ENCODE measurements at places on chromosomes 11 and 22. TPM values are rescaled to one million over a fixed set of nuclear protein-coding genes. Genes with fewer than 3 reads are reported as not detected.

The MCHR1 gene
- total RNA-seq, result not detected

- H3K27ac ChIP-seq, result no peak overlapping the region
- H3K36me3 ChIP-seq, result no peaks in the 10 kb centered on the region
- no peaks in the 10 kb centered on the region for H3K4me1 ChIP-seq
- H3K4me3 ChIP-seq, result no peak overlapping the region
Measured at GRCh38 chr22:37253126-37253660, 9.1 kb upstream of the RAC2 start.

DNA sequence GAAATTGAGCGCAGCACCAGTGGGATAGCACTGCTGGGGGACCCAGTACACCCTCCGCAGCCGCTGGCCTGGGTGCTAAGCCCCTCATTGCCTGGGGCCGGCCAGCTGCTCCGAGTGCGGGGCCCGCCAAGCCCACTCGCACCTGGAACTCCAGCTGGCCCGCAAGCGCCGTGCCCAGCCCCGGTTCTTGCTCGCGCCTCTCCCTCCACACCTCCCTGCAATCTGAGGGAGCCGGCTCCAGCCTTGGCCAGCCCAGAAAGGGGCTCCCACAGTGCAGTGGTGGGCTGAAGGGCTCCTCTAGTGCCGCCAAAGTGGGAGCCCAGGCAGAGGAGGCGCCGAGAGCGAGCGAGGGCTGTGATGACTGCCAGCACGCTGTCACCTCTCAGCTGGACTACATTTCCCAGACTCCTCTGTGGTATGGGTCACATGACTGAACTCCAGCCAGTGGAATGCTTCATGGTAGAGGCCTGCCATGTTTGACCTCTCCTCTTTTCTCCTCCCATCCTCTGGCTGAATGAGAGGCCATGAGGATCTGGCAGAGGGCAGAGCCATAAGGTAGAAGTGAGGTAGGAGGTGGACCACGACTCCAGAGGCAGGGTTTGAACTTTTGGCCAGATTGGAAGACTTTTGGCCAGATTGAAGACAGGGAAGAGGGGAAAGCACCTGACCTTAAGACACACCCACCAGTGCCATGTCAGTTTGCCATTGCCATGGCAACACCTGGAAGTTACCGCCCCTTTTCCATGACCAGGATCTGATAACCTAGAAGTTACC, 6.2 kb downstream of the MRGPRD start:
- DNase-seq, result no peak
- no peaks in the 10 kb centered on the region for H3K4me1 ChIP-seq

DNA sequence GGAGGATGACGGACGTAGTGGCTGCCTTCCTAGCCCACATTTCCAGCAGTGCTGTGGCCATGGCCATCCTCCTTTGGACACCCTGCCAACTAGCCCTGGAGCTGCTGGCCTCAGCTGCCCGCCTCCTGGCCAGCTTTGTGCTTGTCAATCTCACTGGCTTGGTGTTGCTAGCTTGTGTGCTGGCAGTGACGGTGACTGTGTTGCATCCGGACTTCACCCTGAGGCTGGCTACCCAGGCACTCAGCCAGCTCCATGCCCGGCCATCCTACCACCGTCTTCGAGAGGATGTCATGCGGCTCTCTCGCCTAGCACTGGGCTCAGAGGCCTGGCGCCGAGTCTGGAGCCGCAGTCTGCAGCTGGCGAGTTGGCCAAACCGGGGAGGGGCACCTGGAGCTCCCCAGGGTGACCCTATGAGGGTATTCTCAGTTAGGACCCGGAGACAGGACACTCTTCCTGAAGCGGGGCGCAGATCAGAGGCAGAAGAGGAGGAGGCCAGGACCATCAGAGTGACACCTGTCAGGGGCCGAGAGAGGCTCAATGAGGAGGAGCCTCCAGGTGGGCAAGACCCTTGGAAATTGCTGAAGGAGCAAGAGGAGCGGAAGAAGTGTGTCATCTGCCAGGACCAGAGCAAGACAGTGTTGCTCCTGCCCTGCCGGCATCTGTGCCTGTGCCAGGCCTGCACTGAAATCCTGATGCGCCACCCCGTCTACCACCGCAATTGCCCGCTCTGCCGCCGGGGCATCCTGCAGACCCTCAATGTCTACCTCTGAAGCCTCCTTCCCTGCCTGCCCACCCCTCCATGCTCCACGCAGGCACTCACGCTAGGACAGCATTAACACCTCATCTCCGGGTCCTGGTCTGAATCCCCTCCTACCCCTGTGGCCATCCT, 1.6 kb downstream of the RNF26 start:
- no peak overlapping the region for H3K27ac ChIP-seq
- no peak overlapping the region for H3K4me3 ChIP-seq
- no peak for DNase-seq
- peaks cover 31% of the 10 kb centered on the region for H3K4me1 ChIP-seq
- no peaks in the 10 kb centered on the region for H3K36me3 ChIP-seq

DNA sequence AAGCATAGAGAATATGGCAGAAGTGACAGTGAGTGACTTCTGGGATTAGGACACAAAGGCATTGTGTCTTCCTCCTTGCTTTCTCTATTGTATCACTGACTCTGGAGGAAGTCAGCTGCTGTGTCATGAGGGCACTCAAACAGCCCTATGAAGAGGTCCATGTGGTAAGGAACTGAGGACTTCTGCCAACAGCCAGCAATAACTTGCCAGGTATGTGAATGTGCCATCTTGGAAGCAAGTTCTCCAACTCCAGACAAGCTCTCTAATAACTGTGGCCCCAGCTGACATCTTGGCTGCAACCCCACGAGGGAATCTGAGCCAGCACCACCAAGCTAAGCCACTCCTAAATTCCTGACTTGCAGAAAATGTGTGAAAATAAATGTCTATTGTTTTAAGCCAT, 83.6 kb upstream of the ZBED5 start:
- H3K4me3 ChIP-seq, result no peak overlapping the region
- no peaks in the 10 kb centered on the region for H3K4me1 ChIP-seq
- H3K36me3 ChIP-seq, result no peaks in the 10 kb centered on the region
- no peaks in the 10 kb centered on the region for H3K27me3 ChIP-seq
- no peak overlapping the region for H3K27ac ChIP-seq

GRCh38 chr11:67611165-67611564, 4.4 kb downstream of the NDUFV1 start:
- no peaks in the 10 kb centered on the region for H3K4me1 ChIP-seq
- H3K27me3 ChIP-seq, result no peaks in the 10 kb centered on the region
- H3K27ac ChIP-seq, result no peak overlapping the region
- H3K36me3 ChIP-seq, result no peaks in the 10 kb centered on the region
- DNase-seq, result no peak

The MISFA gene
- total RNA-seq, result 3.6 TPM

GRCh38 chr22:35022291-35022690, 43.7 kb upstream of the ISX start:
- DNase-seq, result no peak
- H3K36me3 ChIP-seq, result no peaks in the 10 kb centered on the region
- no peaks in the 10 kb centered on the region for H3K4me1 ChIP-seq
- H3K27me3 ChIP-seq, result no peaks in the 10 kb centered on the region
- H3K4me3 ChIP-seq, result no peak overlapping the region

GRCh38 chr11:126352163-126352562, 3.3 kb upstream of the ST3GAL4 start:
- H3K4me1 ChIP-seq, result peaks cover 25% of the 10 kb centered on the region
- H3K4me3 ChIP-seq, result no peak overlapping the region

The TENM4 gene
- 31.0 TPM for total RNA-seq

DNA sequence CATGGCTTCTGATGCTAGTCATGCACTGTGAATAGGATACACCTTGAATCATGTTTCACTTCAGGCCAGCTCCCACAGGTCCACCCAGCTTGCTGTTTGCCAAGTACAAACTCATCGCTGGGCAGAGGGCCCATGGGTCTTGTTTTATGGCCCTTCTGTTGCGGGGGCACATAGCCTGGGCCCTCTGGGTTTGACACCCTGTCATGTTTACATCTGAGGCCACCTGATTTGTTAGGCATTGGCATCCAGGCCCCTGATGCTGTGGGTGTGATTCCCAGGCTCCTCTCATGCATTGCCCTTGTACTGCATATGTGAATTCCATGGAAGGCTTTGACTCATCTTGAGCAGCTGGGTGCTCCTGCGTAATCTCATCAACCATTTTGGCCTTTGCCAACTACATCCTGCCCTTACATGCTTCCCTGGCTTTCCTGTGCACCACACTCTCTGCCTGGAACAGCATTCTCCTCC, 32.6 kb downstream of the PPFIBP2 start:
- H3K4me3 ChIP-seq, result no peak overlapping the region
- DNase-seq, result no peak
- no peak overlapping the region for H3K27ac ChIP-seq
- H3K4me1 ChIP-seq, result no peaks in the 10 kb centered on the region
- H3K36me3 ChIP-seq, result no peaks in the 10 kb centered on the region
- H3K27me3 ChIP-seq, result no peaks in the 10 kb centered on the region

GRCh38 chr11:12224537-12224893, 114.1 kb downstream of the MICAL2 start:
- no peak overlapping the region for H3K4me3 ChIP-seq
- H3K27ac ChIP-seq, result no peak overlapping the region
- H3K27me3 ChIP-seq, result no peaks in the 10 kb centered on the region
- DNase-seq, result no peak

- no peaks in the 10 kb centered on the region for H3K27me3 ChIP-seq
- peak overlapping the region; percentile 64 for H3K27ac ChIP-seq
- H3K4me3 ChIP-seq, result no peak overlapping the region
- no peaks in the 10 kb centered on the region for H3K36me3 ChIP-seq
Measured at GRCh38 chr11:74696939-74697675, 34.1 kb downstream of the CHRDL2 start.

The OR6T1 gene
- total RNA-seq, result not detected

DNA sequence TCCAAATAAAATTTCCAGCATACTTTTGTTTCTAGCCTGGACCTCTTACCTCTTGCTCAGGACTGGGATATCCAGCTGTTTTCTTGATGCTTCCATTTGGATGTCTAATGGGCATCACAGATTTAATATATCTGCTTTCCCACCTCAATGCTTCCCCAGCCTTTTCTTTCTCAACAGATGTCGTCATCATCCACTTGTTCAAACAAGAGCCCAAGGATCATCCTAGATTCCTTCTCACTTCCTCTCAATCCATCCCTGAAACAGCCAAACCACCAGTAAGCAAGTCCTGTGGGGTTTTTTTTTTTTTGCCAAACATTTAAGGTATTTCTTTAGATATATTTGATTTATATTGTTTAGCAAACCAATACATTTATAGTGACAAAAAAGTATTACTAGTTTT, 12.5 kb downstream of the THY1 start:
- no peak for DNase-seq
- H3K36me3 ChIP-seq, result no peaks in the 10 kb centered on the region
- H3K4me3 ChIP-seq, result no peak overlapping the region
- H3K27ac ChIP-seq, result no peak overlapping the region
- H3K4me1 ChIP-seq, result no peaks in the 10 kb centered on the region

The TRIM22 gene
- 80.9 TPM for total RNA-seq

Measured in kidney (tissue), 22 donors.